ENCODE measurements at places on chromosomes 3 and 15. TPM values are rescaled to one million over a fixed set of nuclear protein-coding genes. Genes with fewer than 3 reads are reported as not detected.

- no peaks in the 10 kb centered on the region for H3K27me3 ChIP-seq
- H3K27ac ChIP-seq, result no peak overlapping the region
- no peak for DNase-seq
Measured at GRCh38 chr3:81666502-81667121, 94.8 kb downstream of the GBE1 start.

DNA sequence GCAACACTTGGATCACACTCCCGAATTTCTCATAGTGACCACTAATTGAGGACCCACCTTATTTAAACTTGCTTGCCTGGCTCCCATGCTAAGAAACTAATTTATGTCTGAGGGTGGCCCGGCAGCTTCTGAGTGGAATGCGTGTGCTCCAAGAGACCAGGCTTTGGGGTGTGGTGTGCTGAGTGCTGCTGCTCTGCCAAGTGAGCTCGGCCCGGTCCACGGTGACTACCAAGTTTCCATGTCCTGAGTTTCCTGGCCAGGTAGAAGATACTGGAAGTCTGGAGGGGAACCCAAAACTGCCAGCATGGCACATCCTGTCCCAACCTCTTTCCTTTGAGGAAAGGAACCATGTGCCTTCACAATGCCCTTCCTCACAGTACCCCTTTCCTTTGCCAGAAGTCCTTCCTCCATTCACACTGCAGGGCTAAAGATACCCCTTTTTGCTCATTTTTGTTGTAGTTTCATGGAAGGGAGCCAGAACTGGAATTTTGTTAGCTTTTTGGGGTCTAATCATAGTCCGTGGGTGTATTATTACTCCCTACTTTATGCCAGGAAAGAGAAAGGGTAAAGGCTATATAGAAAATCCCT, 59.1 kb upstream of the ACAD9 start:
- H3K4me1 ChIP-seq, result no peaks in the 10 kb centered on the region
- H3K4me3 ChIP-seq, result no peak overlapping the region
- no peaks in the 10 kb centered on the region for H3K27me3 ChIP-seq
- no peak for DNase-seq
- H3K27ac ChIP-seq, result no peak overlapping the region

- peak overlapping the region; percentile 16 for H3K27ac ChIP-seq
- H3K27me3 ChIP-seq, result no peaks in the 10 kb centered on the region
- H3K36me3 ChIP-seq, result no peaks in the 10 kb centered on the region
- H3K4me3 ChIP-seq, result no peak overlapping the region
Measured at GRCh38 chr15:101070502-101071273, 151.5 kb downstream of the LRRK1 start.

DNA sequence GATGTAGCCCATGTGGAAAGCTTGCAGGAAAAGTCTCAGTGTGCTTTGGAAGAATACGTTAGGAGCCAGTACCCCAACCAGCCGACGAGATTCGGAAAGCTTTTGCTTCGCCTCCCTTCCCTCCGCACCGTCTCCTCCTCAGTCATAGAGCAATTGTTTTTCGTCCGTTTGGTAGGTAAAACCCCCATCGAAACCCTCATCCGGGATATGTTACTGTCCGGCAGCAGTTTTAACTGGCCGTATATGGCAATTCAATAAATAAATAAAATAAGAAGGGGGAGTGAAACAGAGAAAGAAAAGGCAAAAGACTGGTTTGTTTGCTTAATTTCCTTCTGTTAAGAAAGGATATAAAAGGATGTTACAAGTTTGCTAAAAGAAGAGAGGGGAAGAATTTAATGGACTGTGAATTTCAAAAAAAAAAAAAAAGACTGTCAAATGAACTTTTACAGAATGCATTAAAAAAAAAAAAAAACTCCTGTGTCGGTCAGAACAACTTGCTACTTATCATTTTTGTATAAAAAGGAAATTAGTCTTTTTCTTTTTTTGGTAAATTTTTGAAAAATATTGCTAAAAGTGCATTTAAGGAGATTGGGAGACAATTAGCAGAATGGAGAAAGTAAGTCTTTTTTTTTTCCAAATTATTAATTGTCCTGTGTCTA, 7.0 kb downstream of the NR2F2 start:
- peak overlapping the region; percentile 84 for H3K27ac ChIP-seq
- H3K4me3 ChIP-seq, result peak overlapping the region; percentile 50
- DNase-seq, result peak; percentile 25
- H3K36me3 ChIP-seq, result no peaks in the 10 kb centered on the region
- H3K4me1 ChIP-seq, result peaks cover 8% of the 10 kb centered on the region

- H3K4me3 ChIP-seq, result no peak overlapping the region
- H3K27me3 ChIP-seq, result no peaks in the 10 kb centered on the region
- H3K27ac ChIP-seq, result no peak overlapping the region
Measured at GRCh38 chr3:108599677-108600409, 10.3 kb downstream of the DZIP3 start.

- no peaks in the 10 kb centered on the region for H3K36me3 ChIP-seq
- H3K27me3 ChIP-seq, result no peaks in the 10 kb centered on the region
- no peaks in the 10 kb centered on the region for H3K4me1 ChIP-seq
- no peak for DNase-seq
- H3K4me3 ChIP-seq, result no peak overlapping the region
Measured at GRCh38 chr3:120399372-120399771, 50.2 kb upstream of the LRRC58 start.

- H3K4me3 ChIP-seq, result no peak overlapping the region
- DNase-seq, result no peak
- H3K36me3 ChIP-seq, result no peaks in the 10 kb centered on the region
- no peak overlapping the region for H3K27ac ChIP-seq
- H3K27me3 ChIP-seq, result no peaks in the 10 kb centered on the region
Measured at GRCh38 chr3:102329066-102329465, 105.7 kb upstream of the ZPLD1 start.

GRCh38 chr3:195030791-195031321, 240.1 kb downstream of the XXYLT1 start:
- no peak overlapping the region for H3K27ac ChIP-seq
- no peak for DNase-seq
- H3K4me3 ChIP-seq, result no peak overlapping the region
- no peaks in the 10 kb centered on the region for H3K36me3 ChIP-seq

DNA sequence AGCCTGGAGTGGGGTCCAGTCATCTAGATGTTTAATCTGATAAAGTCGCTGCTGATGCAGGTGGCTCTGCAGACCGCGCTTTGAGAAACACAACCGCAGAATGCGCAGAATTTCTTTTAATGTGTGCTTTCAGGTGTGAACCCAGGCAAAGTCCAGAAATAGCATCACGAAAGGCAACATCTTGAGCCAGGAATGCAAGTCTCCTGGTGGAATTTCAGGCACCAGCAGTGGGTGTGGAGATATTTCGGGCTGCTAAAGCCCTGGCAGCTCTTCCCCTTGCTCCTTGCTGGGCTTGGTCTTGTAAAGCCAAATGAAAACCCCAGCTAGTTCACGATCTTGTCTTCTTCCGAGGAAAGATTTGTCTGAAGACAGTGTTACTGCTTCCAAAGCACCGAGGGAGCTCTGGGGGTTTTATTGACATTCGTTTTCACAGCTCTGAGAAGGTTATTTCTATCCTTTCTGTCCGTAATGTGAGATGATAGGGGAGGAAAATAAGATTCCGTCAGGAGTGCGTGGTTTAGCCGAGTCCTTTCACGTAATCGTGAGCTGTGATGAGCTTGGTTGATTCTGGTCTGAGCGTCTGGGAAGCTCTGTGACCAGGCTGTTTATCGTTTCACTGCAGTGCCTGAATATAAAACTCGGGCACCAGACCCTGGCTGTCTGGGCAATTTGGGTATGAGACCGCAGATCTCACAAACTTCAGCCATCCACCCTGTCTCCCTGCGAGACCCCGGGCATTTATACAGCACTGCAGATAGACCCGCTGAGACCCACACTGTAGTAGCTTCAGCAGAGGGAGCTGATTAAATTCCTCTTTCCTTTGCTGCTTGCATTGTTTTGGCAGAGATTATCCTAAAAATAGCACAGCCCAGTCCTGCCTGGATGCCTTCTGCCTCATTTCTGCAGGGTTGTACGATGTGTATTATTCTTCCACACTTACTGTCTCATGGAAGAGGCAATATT, 67.0 kb upstream of the SLC25A26 start:
- no peak for DNase-seq
- H3K27me3 ChIP-seq, result no peaks in the 10 kb centered on the region
- H3K27ac ChIP-seq, result no peak overlapping the region
- H3K4me3 ChIP-seq, result no peak overlapping the region

GRCh38 chr15:96497951-96498350, 167.5 kb downstream of the NR2F2 start:
- H3K4me1 ChIP-seq, result no peaks in the 10 kb centered on the region
- H3K27ac ChIP-seq, result no peak overlapping the region
- DNase-seq, result no peak
- no peaks in the 10 kb centered on the region for H3K27me3 ChIP-seq

GRCh38 chr3:107578091-107578490, 55.3 kb downstream of the BBX start:
- no peak for DNase-seq
- no peak overlapping the region for H3K4me3 ChIP-seq
- no peaks in the 10 kb centered on the region for H3K4me1 ChIP-seq
- no peaks in the 10 kb centered on the region for H3K27me3 ChIP-seq

- H3K27me3 ChIP-seq, result no peaks in the 10 kb centered on the region
- H3K4me1 ChIP-seq, result no peaks in the 10 kb centered on the region
- H3K36me3 ChIP-seq, result no peaks in the 10 kb centered on the region
Measured at GRCh38 chr3:1131166-1131565, 38.3 kb downstream of the CNTN6 start.

- H3K36me3 ChIP-seq, result peaks cover 8% of the 10 kb centered on the region
- DNase-seq, result no peak
Measured at GRCh38 chr3:184822654-184823053, 10.7 kb downstream of the VPS8 start.

- peaks cover 16% of the 10 kb centered on the region for H3K4me1 ChIP-seq
- DNase-seq, result no peak
- H3K4me3 ChIP-seq, result no peak overlapping the region
- no peaks in the 10 kb centered on the region for H3K36me3 ChIP-seq
- H3K27me3 ChIP-seq, result no peaks in the 10 kb centered on the region
Measured at GRCh38 chr15:44308415-44308814, 19.9 kb downstream of the GOLM2 start.

- no peak overlapping the region for H3K27ac ChIP-seq
- no peak for DNase-seq
- no peaks in the 10 kb centered on the region for H3K4me1 ChIP-seq
- H3K4me3 ChIP-seq, result no peak overlapping the region
- H3K36me3 ChIP-seq, result no peaks in the 10 kb centered on the region
- H3K27me3 ChIP-seq, result no peaks in the 10 kb centered on the region
Measured at GRCh38 chr3:137349557-137350348, 392.0 kb downstream of the IL20RB start.

DNA sequence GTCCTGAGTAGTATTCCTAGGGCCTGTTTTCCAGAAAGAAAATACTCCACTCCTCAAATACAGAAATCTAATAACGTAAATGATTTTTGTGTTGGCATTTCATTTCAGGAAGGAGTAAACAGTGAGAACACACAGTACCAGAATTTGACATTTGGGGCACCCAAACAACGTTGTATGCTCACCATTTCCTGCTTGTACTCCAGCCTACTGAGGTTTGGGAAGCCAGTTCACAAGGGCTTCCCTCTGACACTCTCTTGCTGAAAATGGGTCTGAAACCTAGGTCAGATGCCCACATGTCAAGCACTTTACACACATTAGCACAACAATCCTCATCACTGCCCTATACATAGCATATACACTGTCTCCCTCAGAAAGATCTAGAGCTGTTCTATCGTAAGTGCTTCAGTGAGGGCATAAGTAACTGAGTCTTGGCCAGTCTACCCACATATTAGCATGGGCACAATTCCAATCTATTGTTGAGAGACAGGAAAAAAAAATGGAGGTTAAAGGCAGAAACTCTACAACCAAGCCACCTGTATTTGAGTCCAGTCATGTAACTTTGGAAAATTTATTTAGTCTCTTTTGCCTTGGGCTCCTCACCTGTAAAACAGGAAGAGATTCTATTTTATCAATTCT, 43.5 kb upstream of the RSL24D1 start:
- no peak overlapping the region for H3K27ac ChIP-seq
- H3K4me3 ChIP-seq, result no peak overlapping the region
- H3K36me3 ChIP-seq, result no peaks in the 10 kb centered on the region
- H3K27me3 ChIP-seq, result no peaks in the 10 kb centered on the region
- peaks cover 6% of the 10 kb centered on the region for H3K4me1 ChIP-seq

DNA sequence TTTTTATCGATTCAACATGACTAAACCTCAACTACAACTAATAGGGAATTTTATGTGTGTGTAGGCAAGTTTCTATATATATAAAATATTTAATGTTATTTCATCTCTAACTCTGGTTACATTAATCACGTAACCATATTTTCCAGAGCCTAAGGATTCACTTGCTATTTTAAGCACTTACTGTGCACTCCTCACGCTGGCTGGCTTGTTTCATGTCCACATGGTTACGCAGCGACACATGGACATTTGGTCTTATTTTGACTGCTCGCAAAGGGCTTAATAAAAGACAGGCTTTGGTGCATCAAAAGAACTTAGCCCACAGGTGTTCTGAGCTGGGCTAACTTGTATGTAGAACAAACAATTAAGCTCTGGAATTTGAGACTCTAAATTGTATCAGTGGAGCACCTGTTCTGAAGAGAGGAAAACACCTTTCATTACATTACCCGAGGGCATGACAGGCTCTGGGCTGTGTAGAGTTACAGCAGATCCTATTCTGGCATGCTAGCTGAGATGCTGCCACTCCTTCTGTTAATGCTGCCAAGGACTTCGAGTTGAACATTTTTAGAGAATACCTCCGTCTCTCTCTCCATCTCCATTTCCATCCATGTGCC, 130.0 kb upstream of the NR2F2 start:
- no peaks in the 10 kb centered on the region for H3K4me1 ChIP-seq
- no peaks in the 10 kb centered on the region for H3K36me3 ChIP-seq
- H3K4me3 ChIP-seq, result no peak overlapping the region
- no peak overlapping the region for H3K27ac ChIP-seq

GRCh38 chr15:85403745-85404144, 23.3 kb downstream of the AKAP13 start:
- peaks cover 12% of the 10 kb centered on the region for H3K4me1 ChIP-seq
- H3K4me3 ChIP-seq, result no peak overlapping the region
- H3K27me3 ChIP-seq, result no peaks in the 10 kb centered on the region
- no peak overlapping the region for H3K27ac ChIP-seq
- no peak for DNase-seq
- no peaks in the 10 kb centered on the region for H3K36me3 ChIP-seq

GRCh38 chr15:59594493-59594942, 17.1 kb upstream of the GCNT3 start:
- no peaks in the 10 kb centered on the region for H3K27me3 ChIP-seq
- no peak overlapping the region for H3K4me3 ChIP-seq
- peak; percentile 72 for DNase-seq

- no peak overlapping the region for H3K27ac ChIP-seq
- no peak overlapping the region for H3K4me3 ChIP-seq
- H3K4me1 ChIP-seq, result no peaks in the 10 kb centered on the region
- DNase-seq, result no peak
- no peaks in the 10 kb centered on the region for H3K27me3 ChIP-seq
- H3K36me3 ChIP-seq, result no peaks in the 10 kb centered on the region
Measured at GRCh38 chr15:95919460-95919859, 411.0 kb upstream of the NR2F2 start.

- H3K4me1 ChIP-seq, result no peaks in the 10 kb centered on the region
- H3K4me3 ChIP-seq, result no peak overlapping the region
- no peak for DNase-seq
- H3K36me3 ChIP-seq, result no peaks in the 10 kb centered on the region
- no peak overlapping the region for H3K27ac ChIP-seq
Measured at GRCh38 chr3:144129536-144130214, 158.1 kb downstream of the DIPK2A start.

PIERCE2 gene
- 5.8 TPM for total RNA-seq

GOLGA6D gene
- total RNA-seq, result not detected

CFAP92 gene
- 1.2 TPM for total RNA-seq

STAG1 gene
- 43.5 TPM for total RNA-seq

MAP6D1 gene
- total RNA-seq, result not detected

KLHL6 gene
- 2.0 TPM for total RNA-seq

ROPN1 gene
- total RNA-seq, result 0.66 TPM

USP13 gene
- total RNA-seq, result 6.6 TPM

POLG gene
- 70.8 TPM for total RNA-seq

IL5RA gene
- total RNA-seq, result 0.15 TPM

NRROS gene
- 2.2 TPM for total RNA-seq

FAM107A gene
- 5.1 TPM for total RNA-seq
